Stimulated activated CD8-positive, alpha-beta memory T cell treated with anti-CD3 and anti-CD28 coated beads, Interleukin-4, amount 100 ng/mL, for 1 hour (primary cell): ENCODE measurements at places on chromosomes 7 and 10.

DNA sequence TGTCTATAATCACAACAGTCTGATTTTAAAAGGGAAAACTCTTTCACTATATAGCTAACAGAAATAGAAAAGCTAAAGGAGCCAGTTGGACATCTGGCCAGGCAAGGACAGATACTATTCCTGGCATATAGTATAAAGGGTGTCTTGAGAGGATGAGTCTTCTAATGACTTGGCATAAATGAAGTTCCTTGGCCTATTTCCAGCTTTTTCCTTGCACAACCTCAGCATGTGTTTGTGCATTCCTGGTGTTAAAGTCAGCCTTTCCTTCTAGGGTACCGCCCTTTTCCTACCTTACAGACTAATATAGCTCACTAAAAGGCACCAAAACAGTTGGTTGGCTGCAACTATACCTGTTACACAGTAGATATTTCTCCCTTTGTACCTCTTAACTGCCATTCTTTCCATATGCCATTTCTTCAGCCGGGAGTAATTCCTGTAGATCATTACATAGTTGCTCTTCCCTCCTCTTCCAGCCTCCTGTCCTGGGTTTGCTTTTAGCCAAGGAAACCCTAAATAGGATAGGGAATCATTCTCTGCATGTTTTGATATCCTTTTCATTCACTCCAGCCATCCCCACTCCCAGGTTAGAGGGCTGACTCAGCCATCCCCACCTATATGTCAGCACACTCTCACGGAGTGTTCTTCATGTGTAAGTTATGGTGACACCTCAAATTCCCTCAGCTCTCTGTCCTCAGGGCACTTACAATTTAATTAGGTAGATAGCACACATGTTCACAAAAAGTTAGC lies 102.1 kb upstream of the MDFIC start:
- no peak for DNase-seq

GRCh38 chr7:122014697-122015096 lies 129.4 kb downstream of the AASS start:
- no peak for DNase-seq

DNA sequence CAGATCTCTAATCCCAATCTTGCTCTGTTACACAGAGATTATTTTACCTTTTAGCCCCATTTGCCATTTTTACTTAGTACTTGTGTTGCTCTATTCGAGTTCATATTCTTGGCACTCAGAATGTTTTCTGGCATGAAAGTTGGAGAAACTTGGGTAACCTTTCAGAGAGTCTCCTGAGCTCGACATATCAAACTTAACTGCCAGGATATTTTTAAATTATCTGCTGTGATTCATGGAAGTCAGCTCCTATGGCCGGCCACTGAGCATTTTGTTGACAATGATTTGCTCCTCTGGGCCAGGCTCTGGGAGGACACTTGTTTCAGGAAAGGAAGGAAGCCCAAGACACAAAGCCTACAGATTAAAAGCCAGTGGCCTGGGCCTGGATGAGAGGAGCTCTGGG lies 396.7 kb downstream of the TNS3 start:
- no peak for DNase-seq

GRCh38 chr10:11861341-11861740 lies 38.2 kb downstream of the PROSER2 start:
- DNase-seq = no peak

DNA sequence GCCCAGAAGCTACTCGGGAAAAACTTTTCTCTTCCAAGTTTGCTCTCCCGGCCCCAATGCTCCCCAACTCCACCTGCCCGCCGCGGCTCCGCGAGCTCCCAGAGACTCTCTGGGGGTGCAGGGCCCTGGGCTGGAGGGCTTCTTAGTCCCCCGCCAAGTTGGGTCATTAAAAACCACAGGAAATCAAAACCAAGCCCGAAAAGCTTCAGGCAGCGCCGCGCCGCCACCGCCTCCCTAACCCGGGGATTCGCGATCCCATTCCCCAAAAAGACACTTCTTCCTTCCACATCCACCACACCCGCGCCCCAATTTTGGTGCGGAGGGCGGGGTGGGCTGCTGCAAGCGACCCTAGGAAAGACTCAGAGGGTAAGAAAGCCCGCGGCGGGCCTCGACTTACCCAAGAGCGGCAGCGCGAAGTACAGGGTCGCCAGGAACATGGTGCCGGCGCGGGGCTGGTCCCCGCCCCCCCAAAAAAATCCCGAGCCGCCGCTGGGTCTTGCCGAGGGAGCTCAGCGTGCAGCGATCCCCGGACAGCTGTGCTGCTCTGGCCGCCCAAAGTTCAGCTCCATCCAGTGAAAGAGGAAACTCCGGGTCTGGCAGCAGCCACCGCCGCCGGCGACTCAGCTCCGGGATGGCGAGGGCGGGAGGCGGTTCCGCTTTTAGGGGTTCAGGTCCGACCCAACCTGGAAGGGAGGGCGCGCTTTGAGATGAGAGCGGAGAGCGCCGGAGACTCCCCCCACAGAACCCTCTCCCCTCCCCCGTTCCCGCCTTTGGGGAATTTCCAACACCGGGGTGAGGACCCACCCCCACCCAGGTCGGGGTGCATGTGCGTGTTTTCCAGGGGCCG lies 1.2 kb downstream of the GFRA1 start:
- no peak for DNase-seq

GRCh38 chr7:99366646-99367045 lies 7.9 kb upstream of the ARPC1B start:
- DNase-seq = no peak

- DNase-seq = no peak
Measured at GRCh38 chr10:104811166-104811565, 170.1 kb downstream of the SORCS3 start.

- no peak for DNase-seq
Measured at GRCh38 chr7:35356495-35356894, 102.6 kb upstream of the TBX20 start.

GRCh38 chr7:107946451-107946850 lies 55.5 kb downstream of the DLD start:
- no peak for DNase-seq

GRCh38 chr10:123442901-123443300 lies 223.3 kb upstream of the GPR26 start:
- no peak for DNase-seq

- no peak for DNase-seq
Measured at GRCh38 chr7:155191137-155191536, 106.5 kb upstream of the INSIG1 start.

- DNase-seq = no peak
Measured at GRCh38 chr10:53536322-53536721, 763.7 kb upstream of the MBL2 start.

DNA sequence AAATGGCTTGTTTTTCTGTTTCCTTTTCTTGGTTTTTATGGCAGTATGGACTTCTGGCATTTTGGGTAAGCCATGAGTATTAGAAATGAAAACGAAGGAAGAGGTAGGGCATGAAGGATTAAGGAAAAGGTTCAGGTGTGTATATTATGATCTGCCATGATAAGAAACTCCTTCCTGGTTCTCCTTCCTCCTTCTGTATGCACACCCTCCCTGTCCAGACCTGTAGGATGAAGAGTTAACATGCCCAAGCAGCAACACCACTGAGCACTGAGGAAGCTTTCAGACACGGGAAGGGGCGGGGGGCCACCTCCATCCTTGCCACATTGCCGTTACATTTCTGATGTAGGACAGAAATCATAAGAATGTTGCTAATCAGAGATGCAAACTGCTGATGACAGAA lies 361.0 kb upstream of the ZMIZ1 start:
- no peak for DNase-seq

DNA sequence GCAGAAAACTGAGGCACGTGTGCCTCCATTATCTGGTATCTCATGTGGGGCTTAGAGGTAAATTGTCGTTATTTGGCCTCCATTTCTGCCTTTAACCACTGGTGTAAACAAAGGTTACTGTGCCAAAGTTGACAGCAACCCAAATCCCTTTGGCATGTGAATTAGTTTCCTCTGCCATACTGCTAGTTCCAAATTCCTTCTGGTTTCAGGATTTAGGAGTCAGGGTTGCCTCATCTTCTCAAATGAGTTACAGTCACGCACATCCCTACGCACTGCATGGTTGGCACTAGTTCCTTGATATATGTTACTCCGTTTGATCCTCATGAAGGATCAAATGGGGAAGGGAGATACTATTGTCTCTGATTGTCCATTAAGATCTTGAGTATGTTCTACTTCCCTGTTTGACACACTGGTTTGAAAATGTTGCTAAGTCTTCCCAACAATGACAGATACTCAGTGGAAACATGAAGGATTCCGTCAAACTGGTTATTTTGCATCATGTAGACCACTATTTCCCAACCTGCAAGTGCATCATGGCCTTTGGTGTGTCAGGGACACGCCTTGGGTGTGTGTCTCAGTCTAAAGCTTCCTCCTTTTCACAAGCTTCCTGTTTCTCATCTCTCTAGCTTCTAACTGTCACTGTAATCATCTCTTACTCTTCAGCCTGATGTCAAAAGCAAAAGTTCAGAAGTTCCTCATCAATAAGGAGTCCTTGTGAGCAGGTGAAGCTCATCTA lies at the start of gene LIPN:
LIPN (plus strand) TSS at position 655 of the 736 bp plus-strand sequence. CDS start 1,386 bp downstream, outside the sequence.
- DNase-seq = no peak

- no peak for DNase-seq
Measured at GRCh38 chr10:75399461-75400162, 2.0 kb downstream of the ZNF503 start.

GRCh38 chr10:132048294-132048667 lies 17.5 kb upstream of the JAKMIP3 start:
- DNase-seq = no peak

GRCh38 chr10:24114556-24114955 lies 94.4 kb upstream of the KIAA1217 start:
- DNase-seq = no peak

GRCh38 chr10:90741926-90742565 lies 115.8 kb downstream of the HTR7 start:
- DNase-seq = no peak

GRCh38 chr7:32921896-32922295 lies 30.3 kb upstream of the KBTBD2 start:
- DNase-seq = no peak

GRCh38 chr10:123835575-123835974 lies 56.0 kb downstream of the CPXM2 start:
- DNase-seq = no peak

GRCh38 chr7:416761-417624 lies 102.7 kb downstream of the PDGFA start:
- DNase-seq = no peak

- no peak for DNase-seq
Measured at GRCh38 chr10:33010132-33011037, 52.4 kb upstream of the ITGB1 start.

- DNase-seq = no peak
Measured at GRCh38 chr10:69179089-69179742, 818 bp upstream of the SUPV3L1 start.

- DNase-seq = no peak
Measured at GRCh38 chr7:105218215-105218614, 170.5 kb downstream of the SRPK2 start.

DNA sequence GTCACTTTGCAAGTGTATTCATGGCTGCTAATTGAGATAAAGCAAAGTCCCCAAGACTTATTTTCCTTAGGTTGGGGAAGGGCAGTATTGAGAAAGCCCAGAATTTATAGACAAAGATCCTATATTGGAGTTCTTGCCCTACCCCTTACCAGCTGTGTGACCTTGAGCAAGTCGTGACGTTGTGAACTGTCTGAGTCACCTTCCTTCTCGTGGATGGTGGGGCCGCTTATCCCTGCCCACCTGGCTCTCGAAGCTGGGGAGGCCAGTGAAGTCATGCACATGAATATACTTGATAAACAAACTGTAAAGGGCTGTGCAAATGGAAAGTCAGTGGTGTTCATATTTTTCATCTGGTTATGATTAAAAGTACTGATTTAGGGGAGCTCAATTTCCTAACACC lies 127.4 kb downstream of the TACC2 start:
- DNase-seq = no peak

DNA sequence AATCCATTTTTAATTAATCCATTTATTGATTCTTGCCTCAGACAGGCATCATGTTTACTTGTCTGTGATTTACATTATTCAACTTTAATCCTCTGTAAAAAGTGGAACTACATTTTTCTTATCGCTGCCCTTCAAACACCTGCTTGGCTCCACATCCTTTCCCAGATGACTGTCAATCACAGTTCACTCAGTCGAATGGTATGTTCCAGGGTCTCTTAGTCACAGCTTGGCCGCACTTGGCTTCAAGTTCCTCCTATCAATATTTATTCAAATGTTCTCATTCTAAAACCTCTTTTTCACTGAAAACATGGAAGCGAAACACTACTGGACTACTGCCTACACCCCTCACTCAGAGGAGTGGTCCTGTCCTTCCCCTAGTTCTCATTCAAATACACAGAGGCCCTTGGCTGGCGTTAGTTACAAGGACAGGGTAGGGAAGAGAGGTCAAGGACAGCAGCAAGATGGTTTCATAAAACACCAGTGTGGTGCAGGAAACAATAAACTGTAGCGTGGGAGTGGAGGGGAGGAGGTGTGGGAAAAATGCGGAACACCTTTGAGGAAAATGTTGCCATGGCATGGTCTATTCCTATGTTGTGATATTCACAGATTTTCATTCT lies 143.2 kb downstream of the USP6NL start:
- DNase-seq = no peak
